ENCODE measurements at places on chromosomes 7 and 10. TPM values are rescaled to one million over a fixed set of nuclear protein-coding genes. Genes with fewer than 3 reads are reported as not detected.

DNA sequence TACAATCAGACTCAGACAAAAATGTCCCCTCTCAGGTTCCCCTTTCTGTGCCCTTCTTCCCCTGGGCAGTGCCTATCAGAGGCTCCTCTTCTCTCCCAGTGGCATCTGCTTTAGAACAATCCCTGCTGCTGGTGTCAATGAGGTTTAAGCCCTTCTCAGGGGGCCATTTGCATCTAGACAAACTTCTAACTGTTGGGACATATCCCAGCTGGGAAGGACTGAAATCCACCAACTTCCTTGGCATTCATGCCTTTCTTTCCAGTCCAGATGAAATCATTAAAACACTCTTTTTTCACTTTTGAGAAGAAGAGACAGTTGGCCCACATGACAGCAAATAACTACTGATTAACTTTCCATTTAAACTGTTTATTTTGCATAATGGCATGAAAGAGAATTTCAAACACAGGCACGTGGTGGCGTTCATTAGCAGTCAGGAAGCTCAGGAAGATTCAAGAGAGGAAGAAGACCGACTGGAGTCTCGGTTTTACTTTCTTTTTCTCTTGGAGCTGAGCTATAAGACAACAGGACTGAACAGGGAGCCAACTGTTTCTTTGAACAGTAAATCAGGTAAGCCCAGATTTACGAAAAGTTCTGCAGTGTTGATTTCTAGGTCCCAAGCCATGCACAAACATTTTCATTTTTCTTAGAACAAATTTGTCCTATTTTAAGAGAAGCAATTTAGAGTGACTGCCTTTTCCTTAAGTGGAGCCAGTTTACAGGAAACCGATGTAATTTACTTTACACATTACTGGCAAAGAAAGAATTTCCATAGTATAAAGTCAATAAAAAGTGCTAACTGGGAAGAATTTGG is at the start of gene GIMAP2:
Gene GIMAP2 (plus strand): TSS at position 488 of the 811 bp plus-strand sequence. CDS start 1,354 bp downstream, outside the sequence.
- no peaks in the 10 kb centered on the region for H3K36me3 ChIP-seq
- peak within 1 kb of the TSS; percentile 45 for H3K4me3 ChIP-seq
- no peak for DNase-seq
- no peaks in the 10 kb centered on the region for H3K27me3 ChIP-seq
- H3K4me1 ChIP-seq: no peaks in the 10 kb centered on the region
- H3K27ac ChIP-seq: peak within 1 kb of the TSS; percentile 1

- H3K36me3 ChIP-seq: no peaks in the 10 kb centered on the region
- DNase-seq: no peak
- no peaks in the 10 kb centered on the region for H3K4me1 ChIP-seq
- no peak overlapping the region for H3K27ac ChIP-seq
- H3K27me3 ChIP-seq: no peaks in the 10 kb centered on the region
These were observed 18.6 kb upstream of the GSAP start for GRCh38 chr7:77434570-77435275.

GRCh38 chr7:130927564-130927963 is 193.6 kb upstream of the KLF14 start:
- DNase-seq: no peak
- no peaks in the 10 kb centered on the region for H3K27me3 ChIP-seq
- H3K4me3 ChIP-seq: no peak overlapping the region
- H3K27ac ChIP-seq: no peak overlapping the region
- H3K4me1 ChIP-seq: peaks cover 7% of the 10 kb centered on the region
- H3K36me3 ChIP-seq: no peaks in the 10 kb centered on the region

The TRPV6 gene
- total RNA-seq: 1.5 TPM

The ERVW-1 gene
- total RNA-seq: not detected

- H3K36me3 ChIP-seq: no peaks in the 10 kb centered on the region
- no peak overlapping the region for H3K27ac ChIP-seq
- no peak overlapping the region for H3K4me3 ChIP-seq
These were observed 68.7 kb downstream of the AFAP1L2 start for GRCh38 chr10:114335614-114336013.

GRCh38 chr10:133196221-133196915 is 33.6 kb upstream of the UTF1 start:
- no peak for DNase-seq
- no peaks in the 10 kb centered on the region for H3K27me3 ChIP-seq
- H3K27ac ChIP-seq: no peak overlapping the region
- H3K4me3 ChIP-seq: no peak overlapping the region
- no peaks in the 10 kb centered on the region for H3K4me1 ChIP-seq

GRCh38 chr7:79132844-79133451 is 320.5 kb downstream of the MAGI2 start:
- H3K4me1 ChIP-seq: no peaks in the 10 kb centered on the region
- H3K4me3 ChIP-seq: no peak overlapping the region
- H3K36me3 ChIP-seq: no peaks in the 10 kb centered on the region
- DNase-seq: no peak

- DNase-seq: no peak
- H3K27ac ChIP-seq: no peak overlapping the region
- H3K4me1 ChIP-seq: peaks cover 6% of the 10 kb centered on the region
- no peaks in the 10 kb centered on the region for H3K36me3 ChIP-seq
These were observed 288.5 kb downstream of the ZEB1 start for GRCh38 chr10:31607481-31607880.

The KNDC1 gene
- 29.2 TPM for total RNA-seq

- no peaks in the 10 kb centered on the region for H3K4me1 ChIP-seq
These were observed 95.2 kb downstream of the PDGFA start for GRCh38 chr7:424301-424935.

- no peak overlapping the region for H3K27ac ChIP-seq
- peaks cover 6% of the 10 kb centered on the region for H3K4me1 ChIP-seq
- DNase-seq: no peak
- H3K36me3 ChIP-seq: no peaks in the 10 kb centered on the region
- H3K4me3 ChIP-seq: no peak overlapping the region
- no peaks in the 10 kb centered on the region for H3K27me3 ChIP-seq
These were observed 8.8 kb downstream of the CYREN start for GRCh38 chr7:135161669-135162068.

GRCh38 chr10:126504063-126504760 is 115.9 kb upstream of the ADAM12 start:
- H3K4me1 ChIP-seq: no peaks in the 10 kb centered on the region
- no peaks in the 10 kb centered on the region for H3K36me3 ChIP-seq
- DNase-seq: peak; percentile 51
- no peak overlapping the region for H3K27ac ChIP-seq
- no peak overlapping the region for H3K4me3 ChIP-seq

GRCh38 chr10:50316695-50317648 is 65.7 kb upstream of the ASAH2 start:
- H3K4me1 ChIP-seq: peaks cover 11% of the 10 kb centered on the region
- DNase-seq: no peak
- no peaks in the 10 kb centered on the region for H3K27me3 ChIP-seq
- no peaks in the 10 kb centered on the region for H3K36me3 ChIP-seq
- H3K27ac ChIP-seq: no peak overlapping the region

DNA sequence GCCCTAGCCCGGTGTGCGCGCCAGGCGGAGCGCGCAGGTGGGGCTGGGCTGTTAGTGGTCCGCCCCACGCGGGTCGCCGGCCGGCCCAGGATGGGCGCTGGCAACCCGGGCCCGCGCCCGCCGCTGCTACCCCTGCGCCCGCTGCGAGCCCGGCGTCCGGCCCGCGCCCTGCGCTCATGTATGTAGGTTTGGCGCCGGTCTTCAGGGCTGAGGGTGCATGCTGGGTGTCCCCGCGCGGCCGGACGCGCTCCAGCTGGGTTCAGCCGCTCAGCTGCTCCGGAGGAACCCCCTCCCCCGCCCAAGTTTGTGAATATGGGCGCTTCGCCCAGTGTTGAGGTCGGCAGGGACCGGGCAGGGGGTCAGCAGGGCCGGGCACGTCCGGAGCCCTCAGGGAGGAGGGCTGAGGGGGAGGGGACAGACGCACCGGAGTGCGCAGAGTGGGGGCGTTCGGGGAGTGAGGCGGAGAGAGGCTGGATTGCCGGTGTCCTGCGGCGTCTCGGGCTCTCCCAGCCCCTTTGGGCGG is 559 bp downstream of the VWC2 start:
- H3K36me3 ChIP-seq: no peaks in the 10 kb centered on the region
- H3K27ac ChIP-seq: peak overlapping the region; percentile 88
- DNase-seq: peak; percentile 50

The LZTS2 gene
- 76.6 TPM for total RNA-seq

DNA sequence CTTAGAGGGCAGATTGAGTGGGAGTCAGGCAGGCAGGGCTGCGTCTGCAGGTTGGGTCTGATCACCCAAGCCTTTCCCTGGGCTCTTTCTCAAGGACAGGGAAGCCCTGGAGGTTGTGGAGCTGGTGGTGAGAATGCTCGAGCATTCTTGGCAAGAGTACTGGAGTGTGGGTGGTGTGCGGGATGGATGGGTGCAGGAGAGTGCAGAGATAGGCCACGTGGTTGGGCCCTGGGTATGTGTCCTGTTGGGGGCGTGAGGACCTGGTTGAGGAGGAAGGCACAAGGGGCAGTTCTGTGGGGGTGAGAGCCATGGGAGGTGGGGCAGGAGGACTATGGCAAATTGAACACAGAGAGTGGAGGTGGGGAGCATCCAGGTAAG is 135.9 kb downstream of the PTPN20 start:
- H3K36me3 ChIP-seq: no peaks in the 10 kb centered on the region
- no peaks in the 10 kb centered on the region for H3K4me1 ChIP-seq

The CDK13 gene
- total RNA-seq: 68.2 TPM

The SEMA4G gene
- 24.9 TPM for total RNA-seq

The CNPY1 gene
- total RNA-seq: not detected

DNA sequence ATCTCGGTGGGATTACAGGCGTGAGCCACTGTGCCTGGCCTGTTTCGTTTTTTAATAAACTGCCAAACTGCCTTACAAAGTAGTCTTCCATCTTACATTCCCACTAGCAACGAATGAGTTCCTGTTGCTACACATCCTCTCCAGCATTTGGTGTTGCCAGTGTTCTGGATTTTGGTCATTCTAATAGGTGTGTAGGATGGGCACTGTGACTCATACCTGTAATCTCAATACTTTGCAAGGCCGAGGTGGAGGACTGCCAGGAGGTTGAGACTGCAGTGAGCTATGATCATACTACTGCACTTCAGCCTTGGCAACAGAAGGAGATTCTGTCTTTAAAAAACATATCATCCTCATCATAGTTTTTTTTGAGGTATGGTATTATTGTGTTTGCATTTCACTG is 21.4 kb upstream of the RSBN1L start:
- no peak for DNase-seq
- no peaks in the 10 kb centered on the region for H3K27me3 ChIP-seq
- no peak overlapping the region for H3K27ac ChIP-seq
- no peaks in the 10 kb centered on the region for H3K4me1 ChIP-seq

GRCh38 chr10:51436805-51437204 is 262.6 kb downstream of the CSTF2T start:
- DNase-seq: no peak
- H3K36me3 ChIP-seq: no peaks in the 10 kb centered on the region
- H3K27ac ChIP-seq: no peak overlapping the region
- H3K4me1 ChIP-seq: no peaks in the 10 kb centered on the region
- no peak overlapping the region for H3K4me3 ChIP-seq

- no peaks in the 10 kb centered on the region for H3K36me3 ChIP-seq
- no peak for DNase-seq
- H3K4me3 ChIP-seq: no peak overlapping the region
- no peaks in the 10 kb centered on the region for H3K27me3 ChIP-seq
- H3K4me1 ChIP-seq: peaks cover 44% of the 10 kb centered on the region
- H3K27ac ChIP-seq: no peak overlapping the region
These were observed 127.0 kb upstream of the PPIF start for GRCh38 chr10:79220307-79220706.

- no peaks in the 10 kb centered on the region for H3K27me3 ChIP-seq
- H3K36me3 ChIP-seq: no peaks in the 10 kb centered on the region
- no peak for DNase-seq
- no peak overlapping the region for H3K27ac ChIP-seq
- H3K4me1 ChIP-seq: no peaks in the 10 kb centered on the region
- H3K4me3 ChIP-seq: no peak overlapping the region
These were observed 55.9 kb upstream of the PDZD8 start for GRCh38 chr10:117431160-117431559.

- DNase-seq: no peak
- no peak overlapping the region for H3K27ac ChIP-seq
- H3K4me1 ChIP-seq: no peaks in the 10 kb centered on the region
These were observed 265.2 kb downstream of the PCLO start for GRCh38 chr7:82897500-82897899.

- peak overlapping the region; percentile 59 for H3K4me3 ChIP-seq
- H3K4me1 ChIP-seq: peaks cover 18% of the 10 kb centered on the region
- H3K36me3 ChIP-seq: no peaks in the 10 kb centered on the region
- no peak for DNase-seq
- no peaks in the 10 kb centered on the region for H3K27me3 ChIP-seq
These were observed 13.4 kb downstream of the HNRNPF start for GRCh38 chr10:43395571-43396060.

The FOXK1 gene
- 37.5 TPM for total RNA-seq

DNA sequence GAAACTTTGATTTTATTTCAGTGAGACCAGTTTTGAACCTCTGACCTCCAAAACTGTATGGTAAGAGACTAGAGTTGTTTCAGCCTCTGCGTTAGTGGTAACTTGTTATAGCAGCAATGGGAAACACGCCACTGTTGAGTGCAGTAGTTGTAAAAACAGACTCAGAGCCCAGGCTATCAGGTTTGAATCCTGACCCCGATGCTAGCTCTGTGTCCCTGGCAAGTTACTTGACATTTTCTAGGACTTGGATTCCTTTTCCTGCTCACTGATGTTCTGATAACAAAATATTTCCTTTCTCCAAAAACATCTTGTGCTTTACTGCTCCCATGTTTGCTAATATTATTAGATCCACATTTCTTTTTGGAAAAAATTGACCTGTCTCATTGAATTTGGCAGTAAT is 131.0 kb downstream of the PLXDC2 start:
- no peak overlapping the region for H3K4me3 ChIP-seq
- no peak for DNase-seq
- no peak overlapping the region for H3K27ac ChIP-seq
- no peaks in the 10 kb centered on the region for H3K27me3 ChIP-seq

DNA sequence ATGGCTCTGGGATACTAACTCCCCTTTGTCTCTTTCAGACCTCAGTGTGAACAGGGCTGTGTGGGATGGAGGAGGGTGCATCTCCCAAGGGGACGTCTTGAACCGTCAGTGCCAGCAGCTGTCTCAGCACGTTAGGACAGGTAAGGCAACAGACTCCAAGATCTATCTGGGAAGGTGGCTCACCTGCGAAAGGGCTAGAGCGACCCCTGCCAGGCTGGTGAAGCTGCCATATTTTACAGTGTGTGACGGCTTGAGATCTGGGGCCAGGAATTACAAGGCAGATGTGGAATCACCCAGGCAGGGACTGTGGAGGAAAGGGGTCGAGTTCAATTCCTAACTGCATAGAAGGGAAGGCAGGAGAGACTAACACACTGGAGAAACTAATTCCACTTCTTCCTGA is 11.2 kb downstream of the MUC17 start:
- H3K36me3 ChIP-seq: no peaks in the 10 kb centered on the region
- no peak overlapping the region for H3K27ac ChIP-seq
- no peak for DNase-seq
- no peaks in the 10 kb centered on the region for H3K4me1 ChIP-seq
- no peak overlapping the region for H3K4me3 ChIP-seq
- H3K27me3 ChIP-seq: no peaks in the 10 kb centered on the region

GRCh38 chr7:37645282-37646050 is 38.1 kb upstream of the GPR141 start:
- no peak for DNase-seq
- no peak overlapping the region for H3K27ac ChIP-seq
- H3K27me3 ChIP-seq: no peaks in the 10 kb centered on the region
- H3K4me1 ChIP-seq: no peaks in the 10 kb centered on the region
- H3K36me3 ChIP-seq: no peaks in the 10 kb centered on the region
